ENCODE measurements at places on chromosomes 6 and 20.

DNA sequence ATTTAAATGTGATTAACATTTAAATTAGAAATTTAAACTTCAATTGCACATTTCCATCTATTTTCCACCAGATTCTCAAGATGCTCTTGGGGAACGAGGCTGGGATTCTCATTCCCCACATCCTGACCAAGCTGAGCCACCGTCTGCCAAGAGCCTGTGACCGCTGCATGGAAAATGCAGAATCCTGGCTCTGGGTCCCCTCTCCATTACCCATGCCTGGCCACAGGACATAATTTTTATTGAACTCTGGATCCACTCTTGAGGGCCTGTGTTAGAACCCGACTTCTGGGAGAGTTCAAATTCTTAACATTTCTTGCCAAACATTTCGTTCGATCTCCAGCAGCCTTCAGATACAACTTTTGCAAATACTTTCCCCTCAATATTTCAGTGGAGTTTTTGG is 201.6 kb upstream of the SNX9 start:
- DNase-seq, result no peak

- no peak for DNase-seq
Observed at GRCh38 chr20:49286689-49287551, 9.1 kb upstream of the ZNFX1 start.

- no peak for DNase-seq
Observed at GRCh38 chr6:125868252-125868651, 77.5 kb downstream of the NCOA7 start.

GRCh38 chr20:63774306-63774705 is 34.7 kb downstream of the SLC2A4RG start:
- no peak for DNase-seq

- no peak for DNase-seq
Observed at GRCh38 chr20:44580581-44581268, 1.7 kb upstream of the PKIG start.

DNA sequence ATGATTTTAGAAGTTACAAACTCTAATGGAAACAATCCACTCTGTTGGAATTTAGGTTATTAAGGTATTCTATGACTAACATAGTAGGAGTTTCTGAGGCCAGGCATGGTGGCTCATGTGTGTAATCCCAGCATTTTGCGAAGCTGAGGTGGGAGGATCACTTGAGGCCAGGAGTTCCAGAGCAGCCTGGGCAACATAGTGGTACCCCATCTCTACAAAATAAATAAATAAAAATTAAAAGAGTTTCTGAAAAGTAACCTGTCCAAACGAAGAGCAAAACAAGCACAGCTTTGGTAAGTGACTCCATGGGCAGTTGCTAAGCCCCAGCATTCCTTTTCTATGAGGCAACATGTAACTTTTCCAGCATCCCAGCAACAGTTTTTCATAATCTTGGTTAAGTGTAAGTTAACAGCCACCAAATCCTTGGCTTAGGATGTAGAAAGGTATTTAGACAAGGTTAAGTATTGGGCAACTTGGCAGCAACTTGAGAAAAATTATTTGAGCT is 86.3 kb downstream of the SOX4 start:
- no peak for DNase-seq

DNA sequence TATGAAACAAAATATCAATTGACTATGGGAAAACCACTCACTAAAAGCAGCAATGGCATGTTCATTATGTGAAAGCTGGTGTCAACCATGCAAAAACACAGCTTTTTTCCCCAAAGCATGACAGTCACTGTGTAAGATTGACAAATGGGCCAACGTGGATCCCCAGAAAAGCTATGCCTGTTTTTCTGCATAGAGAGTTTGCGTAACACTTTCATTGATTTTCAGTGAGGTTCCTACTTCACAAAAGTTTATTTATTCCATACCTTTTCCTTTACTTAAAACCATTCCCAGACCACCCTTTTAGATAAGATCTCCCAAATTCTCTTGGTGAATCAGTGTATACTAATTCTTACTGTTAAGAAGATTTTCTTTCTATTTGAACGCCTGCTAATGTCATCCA is 138.4 kb upstream of the GLP1R start:
- no peak for DNase-seq

DNA sequence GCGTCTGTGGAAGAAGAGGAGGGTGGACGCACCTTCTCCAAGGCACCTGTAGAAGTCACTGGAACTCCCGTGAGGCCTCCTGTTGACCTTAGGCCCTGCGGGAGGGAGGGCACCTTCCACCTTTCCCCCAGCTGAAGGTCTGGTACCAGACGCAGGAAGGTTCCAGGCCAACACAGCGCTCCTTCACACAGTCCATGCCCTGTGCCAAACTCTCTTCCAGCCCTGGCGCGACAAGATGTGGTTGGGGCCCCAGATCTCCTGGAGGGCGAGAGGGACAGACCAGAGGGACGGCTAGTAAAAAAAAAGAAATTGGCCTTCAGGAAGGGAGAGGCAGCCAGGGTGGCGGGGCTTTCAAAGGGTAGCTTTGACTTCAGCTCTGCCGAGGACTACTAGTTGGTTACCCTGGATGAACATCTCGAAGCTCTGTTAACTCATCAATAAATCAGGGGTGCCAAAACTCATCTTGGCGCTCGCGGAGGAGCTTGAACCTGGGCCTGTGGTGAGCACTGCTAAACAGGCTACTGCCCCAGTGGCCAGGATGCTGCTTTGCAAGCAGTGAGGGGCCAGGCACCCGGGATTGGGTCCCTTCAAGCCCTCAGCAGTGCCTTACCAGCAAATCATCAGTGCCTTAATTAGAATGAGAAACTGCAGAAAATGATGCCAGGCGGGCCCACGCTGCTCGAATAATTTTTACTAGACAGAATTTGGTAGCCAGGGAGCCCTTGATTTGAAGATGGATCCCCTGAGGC is 14.9 kb downstream of the AARS2 start:
- no peak for DNase-seq

GRCh38 chr6:107784669-107785068 is 39.4 kb downstream of the SCML4 start:
- peak; percentile 10 for DNase-seq

DNA sequence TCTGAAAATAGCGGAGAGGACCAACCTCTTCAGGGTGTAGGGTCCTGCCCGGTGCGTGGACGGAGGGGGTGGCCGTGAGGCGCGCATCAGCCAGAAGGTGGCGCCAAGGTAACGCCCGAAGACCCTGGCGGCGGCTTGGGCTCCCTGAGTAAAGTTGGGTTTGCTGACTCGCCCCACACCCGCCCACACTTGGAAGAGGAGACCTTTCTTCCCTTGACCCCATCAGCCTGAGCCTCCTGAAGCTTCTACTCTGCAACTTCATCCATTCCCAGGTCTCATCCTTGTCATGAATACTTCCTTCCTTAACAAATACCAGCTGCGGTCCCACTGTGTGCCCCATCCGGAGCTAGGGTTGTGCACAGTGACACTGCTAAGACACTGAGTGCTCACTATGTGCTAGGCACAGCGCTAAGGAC is 14.6 kb downstream of the CD40 start:
- DNase-seq, result peak; percentile 42

GRCh38 chr20:46939031-46939965 is 44.7 kb downstream of the EYA2 start:
- DNase-seq, result no peak

DNA sequence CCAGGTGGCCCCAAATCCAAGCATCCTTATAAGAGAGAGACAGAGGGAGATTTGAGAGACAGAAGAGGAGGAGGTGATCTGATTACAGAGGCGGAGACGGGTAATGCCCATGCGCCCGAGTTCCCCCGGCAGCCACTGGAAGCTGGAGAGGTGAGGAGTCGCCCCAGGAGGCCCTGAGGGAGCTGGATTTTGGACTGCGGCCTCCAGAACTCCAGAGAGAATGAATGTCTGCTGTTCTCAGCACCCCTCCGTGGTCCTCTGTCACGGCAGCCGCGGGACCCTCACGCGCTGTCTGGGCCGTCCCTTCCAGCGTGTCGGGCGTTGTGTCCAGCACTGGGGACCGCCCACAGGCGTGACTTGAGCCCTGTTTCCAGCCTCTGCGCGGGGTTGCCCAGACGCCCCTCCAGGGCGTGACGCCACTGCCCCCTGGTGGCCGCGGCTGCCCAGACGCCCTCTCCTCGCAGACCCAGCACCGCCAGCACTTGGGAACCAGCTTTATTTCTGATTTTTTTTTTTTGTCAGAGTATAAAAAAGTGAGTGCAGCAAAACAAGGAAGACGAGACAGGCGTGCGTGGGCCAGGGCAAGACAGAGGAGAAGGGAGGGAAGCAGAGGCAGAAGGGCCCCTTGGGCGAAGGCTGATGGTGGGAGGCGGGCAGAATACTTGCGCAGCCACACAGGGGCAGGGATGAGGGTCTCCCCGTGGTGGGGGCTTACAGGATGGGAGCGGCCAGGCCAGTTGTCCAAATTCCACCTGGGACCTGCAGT is 4.1 kb upstream of the ZNF512B start:
- DNase-seq, result peak; percentile 71

GRCh38 chr20:43583982-43584432 is 6.7 kb upstream of the IFT52 start:
- DNase-seq, result no peak

DNA sequence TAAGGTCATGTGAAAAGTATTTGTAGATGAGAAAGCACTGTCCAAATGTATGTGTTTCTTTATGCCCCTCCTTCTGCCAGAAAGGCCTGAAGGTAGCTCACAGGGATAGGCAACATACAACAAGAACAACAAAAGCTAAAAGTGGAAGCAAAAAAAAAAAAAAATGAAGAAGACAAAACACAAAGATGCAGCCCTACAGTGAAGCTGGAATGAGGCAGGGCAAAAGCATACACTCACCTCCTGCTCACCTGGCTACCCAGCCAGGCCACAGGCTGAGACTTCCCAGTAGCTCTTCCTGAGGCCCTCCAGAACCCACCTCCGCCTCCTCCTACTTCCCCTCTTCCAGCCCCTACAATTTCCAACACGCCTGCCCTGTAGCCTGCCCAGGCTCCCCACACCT is 2.4 kb downstream of the UNC5CL start:
- DNase-seq, result no peak

- no peak for DNase-seq
Observed at GRCh38 chr6:1716868-1717267, 107.2 kb downstream of the FOXC1 start.

GRCh38 chr6:157059781-157060180 is 263.5 kb downstream of the TMEM242 start:
- no peak for DNase-seq

DNA sequence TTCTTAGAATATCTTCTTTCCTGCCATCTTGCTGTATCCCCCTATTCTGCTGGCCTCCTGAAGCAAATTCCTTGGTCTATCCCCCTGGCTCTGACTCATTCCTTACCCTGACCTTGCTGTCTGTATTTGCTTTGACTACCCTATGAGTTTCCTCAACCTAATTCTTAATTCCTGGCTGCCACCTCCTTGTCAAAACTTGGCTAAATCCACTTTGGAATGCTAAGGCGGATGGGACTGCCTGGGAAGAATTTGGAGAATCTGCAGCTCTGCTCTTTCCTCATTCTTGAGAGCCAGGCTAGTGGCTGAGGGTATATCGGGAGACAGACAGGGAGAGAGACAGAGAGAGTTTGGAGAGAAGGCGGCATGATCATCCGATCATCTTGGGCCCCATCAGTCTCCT is 24.4 kb downstream of the CAP2 start:
- no peak for DNase-seq

DNA sequence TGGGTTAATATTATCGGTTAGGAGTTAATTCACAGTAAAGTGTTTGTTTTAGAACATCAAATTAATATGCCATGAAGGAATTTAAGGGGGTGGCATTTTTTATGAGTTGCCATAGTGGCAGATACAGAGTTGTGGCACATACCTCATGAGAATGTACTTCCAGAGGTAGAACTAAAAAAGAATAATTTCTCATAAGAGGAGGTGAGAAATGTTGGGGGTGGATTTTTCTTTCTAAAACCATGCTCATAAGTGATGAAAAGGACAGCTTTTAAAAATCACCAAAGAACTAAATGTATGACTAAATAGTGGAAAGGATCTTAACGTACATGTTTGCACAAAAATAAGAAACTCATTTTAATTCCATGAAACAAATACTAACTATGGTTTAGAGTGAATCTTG is 58.7 kb downstream of the SHLD1 start:
- no peak for DNase-seq

GRCh38 chr20:2833761-2834160 is 6.7 kb downstream of the PCED1A start:
- DNase-seq, result no peak

DNA sequence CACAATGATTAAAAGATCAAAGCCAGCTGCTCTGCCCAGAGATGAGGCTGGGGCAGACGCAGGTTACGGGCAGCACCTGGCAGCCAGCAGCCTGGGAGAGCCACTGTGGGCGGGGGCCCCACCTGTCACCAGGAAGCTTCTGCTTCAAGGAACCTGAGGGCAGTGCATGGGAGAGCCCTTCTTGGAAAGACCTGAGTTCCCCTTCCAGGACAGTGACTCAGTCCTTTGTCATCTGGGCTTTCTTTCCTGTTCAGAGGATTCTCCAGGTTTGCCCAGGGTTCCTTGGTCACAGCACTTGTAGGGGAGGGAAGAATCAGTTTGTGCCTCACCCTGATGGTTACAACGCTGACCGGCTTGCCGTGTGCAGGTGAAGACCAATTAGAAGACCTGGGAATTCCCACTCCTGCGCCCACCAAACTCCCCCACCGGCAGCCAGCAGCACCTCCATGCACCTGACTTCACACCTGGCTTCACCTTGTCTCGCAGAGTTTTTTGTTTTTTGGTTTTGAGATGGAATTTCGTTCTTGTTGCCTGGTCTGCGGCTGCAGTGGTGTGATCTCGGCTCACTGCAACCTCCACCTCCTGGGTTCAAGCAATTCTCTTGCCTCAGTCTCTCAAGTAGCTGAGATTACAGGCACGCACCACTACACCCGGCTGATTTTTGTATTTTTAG is 2.0 kb downstream of the ZBP1 start:
- no peak for DNase-seq

DNA sequence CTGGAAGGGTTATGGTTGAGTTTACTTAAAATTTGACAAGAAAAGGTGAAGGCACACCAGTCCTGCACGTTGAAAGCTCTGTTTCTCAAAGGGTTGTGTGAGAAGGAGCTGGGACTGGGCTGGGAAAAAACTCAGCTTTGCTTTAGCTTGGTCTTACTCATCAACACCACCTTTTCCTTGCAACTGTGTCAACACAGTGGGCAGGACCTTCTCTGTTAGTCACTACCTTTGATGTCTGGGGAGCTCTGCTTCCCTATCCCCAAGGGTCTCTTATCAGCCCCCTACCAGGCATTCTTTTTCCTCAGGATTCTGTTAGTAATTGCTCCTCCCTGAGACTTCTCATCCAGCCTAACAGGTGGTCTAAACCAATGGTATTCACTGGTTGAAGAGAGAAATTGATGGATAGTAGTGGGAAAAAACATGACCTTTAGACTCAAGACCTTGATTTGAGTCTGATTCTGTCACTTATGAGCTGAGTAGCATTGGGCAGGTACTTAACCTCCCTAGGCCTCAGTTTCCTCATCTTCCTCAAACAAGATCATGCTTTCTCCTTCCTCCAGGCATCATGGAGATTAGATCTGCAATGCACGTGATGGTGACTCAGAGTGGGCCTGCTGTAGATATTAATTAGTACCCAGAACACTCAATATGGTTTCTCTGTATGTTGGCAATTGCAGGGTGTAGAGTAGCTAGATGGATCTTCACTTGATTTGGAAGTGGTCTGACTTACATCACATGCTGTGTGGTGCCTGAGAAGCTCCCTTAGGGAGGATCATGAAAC is 17.2 kb upstream of the FOXA2 start:
- DNase-seq, result no peak

Data from activated CD8-positive, alpha-beta memory T cell treated with anti-CD3 and anti-CD28 coated beads for 48 hours (primary cell).